Forelimb muscle (tissue), 1 donor: ENCODE measurements at places on chromosomes 2 and 18. TPM values are rescaled to one million over a fixed set of nuclear protein-coding genes. Genes with fewer than 3 reads are reported as not detected.

GRCh38 chr2:157333304-157334047 is 7.9 kb upstream of the ERMN start:
- DNase-seq = no peak

DNA sequence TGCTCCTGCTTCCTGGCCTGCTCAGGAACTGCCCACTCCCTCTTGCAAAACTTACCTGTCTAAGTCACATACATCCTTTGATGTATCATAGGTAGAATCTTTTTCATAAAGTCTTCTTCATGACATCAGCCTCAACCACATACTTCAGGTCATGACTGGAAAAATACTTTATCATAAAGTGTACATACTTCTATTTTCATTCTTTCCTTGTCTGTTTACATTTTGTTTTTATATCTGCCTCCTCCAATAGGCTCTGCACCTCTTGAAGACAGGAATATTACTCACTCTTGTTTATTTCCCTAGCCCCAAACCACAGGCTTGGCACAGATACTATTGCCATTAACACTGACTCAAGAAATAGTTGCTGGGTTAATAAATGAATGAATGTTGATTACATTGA is 43.6 kb upstream of the ZNF804A start:
- no peak for DNase-seq

GRCh38 chr2:27856386-27856785 is 33.8 kb downstream of the RBKS start:
- no peak for DNase-seq

- no peak for DNase-seq
Observed at GRCh38 chr2:13135856-13136255, 419.1 kb downstream of the TRIB2 start.

DNA sequence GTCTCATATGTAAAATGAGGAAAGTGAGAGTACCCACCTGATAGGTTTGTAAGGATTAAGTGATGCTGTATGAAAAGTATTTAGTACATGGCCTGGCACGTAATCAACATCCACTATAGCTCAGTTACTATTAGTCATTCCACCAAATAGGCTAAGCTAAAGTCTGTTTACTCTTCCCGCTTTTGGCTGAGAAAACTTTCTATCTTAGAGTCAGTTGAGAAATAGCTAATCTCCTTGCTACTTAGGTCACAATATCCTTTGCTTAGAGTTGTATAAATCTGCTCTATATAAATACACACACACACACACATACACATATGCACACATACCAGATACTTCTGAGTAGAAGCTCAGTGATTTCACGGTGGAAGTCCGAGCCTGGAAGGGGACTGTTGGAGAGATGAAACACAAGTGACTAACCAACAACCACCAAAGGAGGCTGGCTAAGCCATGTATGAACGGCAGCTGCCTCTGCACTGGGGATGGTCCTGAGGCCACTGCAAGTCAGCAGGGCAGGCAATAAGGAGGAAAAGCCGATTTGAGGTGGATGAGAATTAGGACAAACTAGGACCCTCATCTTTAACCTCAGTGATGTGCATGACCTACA is 104.6 kb upstream of the EPHA4 start:
- DNase-seq = no peak

GRCh38 chr2:130834091-130834930 is 2.4 kb upstream of the ARHGEF4 start:
- DNase-seq = no peak

DNA sequence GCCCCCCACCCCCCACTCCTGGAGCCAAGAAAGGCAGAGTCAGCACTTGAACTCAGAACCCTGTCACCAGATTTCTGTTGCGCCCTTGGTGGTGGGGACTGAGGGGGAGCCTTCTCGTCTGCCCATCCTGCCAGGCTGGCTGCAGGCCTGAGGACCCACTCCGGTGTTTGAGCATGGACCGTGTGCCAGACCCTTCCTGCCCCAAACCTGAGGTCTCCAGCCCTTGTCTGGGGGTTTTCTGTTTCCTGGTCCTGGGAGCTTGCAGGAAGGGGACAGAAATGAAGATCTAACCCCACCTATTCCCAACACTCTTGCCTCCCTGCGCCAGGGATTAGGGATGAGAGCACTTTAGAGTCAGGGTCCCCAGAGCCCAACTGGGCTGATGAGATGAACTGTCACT is 190.6 kb downstream of the HAUS1 start:
- no peak for DNase-seq

- no peak for DNase-seq
Observed at GRCh38 chr2:54572636-54573536, 116.8 kb downstream of the SPTBN1 start.

- DNase-seq = no peak
Observed at GRCh38 chr18:12044591-12044990, 49.1 kb upstream of the ANKRD62 start.

- DNase-seq = no peak
Observed at GRCh38 chr2:68907920-68908253, 36.7 kb upstream of the BMP10 start.

CYP27A1 gene
- polyA plus RNA-seq = 21.2 TPM

SIX3 gene
- polyA plus RNA-seq = not detected

SPC25 gene
- 7.5 TPM for polyA plus RNA-seq

TEKT4 gene
- not detected for polyA plus RNA-seq

QPCT gene
- 8.9 TPM for polyA plus RNA-seq
